ENCODE measurements at places on chromosomes 5 and 9. TPM values are rescaled to one million over a fixed set of nuclear protein-coding genes. Genes with fewer than 3 reads are reported as not detected.

Gene SLC4A9
- total RNA-seq = not detected

Gene CNTNAP3B
- 4.9 TPM for total RNA-seq

Gene ENTPD8
- not detected for total RNA-seq

Gene C5orf52
- total RNA-seq = not detected

Gene SLC6A19
- total RNA-seq = not detected

Gene KIF24
- total RNA-seq = 1.2 TPM

Gene MEF2C
- 4.8 TPM for total RNA-seq

Gene EQTN
- total RNA-seq = not detected

Gene ARSB
- 17.2 TPM for total RNA-seq

Gene FAM221B
- total RNA-seq = not detected
